ENCODE measurements at places on chromosomes 2 and 18.

DNA sequence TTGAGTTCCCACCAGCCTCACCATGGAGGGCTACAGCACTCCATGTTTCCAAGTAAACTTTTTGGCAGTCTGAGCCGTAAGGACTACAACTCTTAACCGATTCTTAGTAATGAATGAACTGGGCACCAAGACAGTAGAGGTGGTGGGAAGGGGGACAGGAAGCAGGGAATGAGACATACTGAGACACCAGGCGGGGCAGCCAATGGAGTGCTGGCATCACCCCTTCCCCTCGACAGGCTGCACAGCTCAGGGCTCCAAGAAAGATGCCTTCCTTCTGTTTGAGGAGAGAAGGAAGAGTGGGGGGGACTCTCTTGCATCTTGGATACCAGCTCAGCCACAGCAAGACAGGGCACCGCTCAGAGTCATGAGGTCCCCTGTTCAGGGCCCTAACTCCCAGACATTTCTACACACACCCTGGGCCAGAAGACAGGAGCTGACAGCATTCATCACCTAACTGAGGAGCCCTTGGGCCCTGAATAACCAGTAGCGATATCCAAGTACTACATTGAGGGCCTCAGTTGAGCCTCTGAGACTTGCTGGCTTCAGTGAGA, 45.2 kb downstream of the USP34 start:
- DNase-seq = no peak

GRCh38 chr18:26961839-26962238, 96.3 kb upstream of the AQP4 start:
- no peak for DNase-seq

- DNase-seq = no peak
These were observed 83.0 kb downstream of the ACSL3 start for GRCh38 chr2:222943820-222944219.

- DNase-seq = no peak
These were observed 194.8 kb downstream of the EIPR1 start for GRCh38 chr2:3182848-3183247.

DNA sequence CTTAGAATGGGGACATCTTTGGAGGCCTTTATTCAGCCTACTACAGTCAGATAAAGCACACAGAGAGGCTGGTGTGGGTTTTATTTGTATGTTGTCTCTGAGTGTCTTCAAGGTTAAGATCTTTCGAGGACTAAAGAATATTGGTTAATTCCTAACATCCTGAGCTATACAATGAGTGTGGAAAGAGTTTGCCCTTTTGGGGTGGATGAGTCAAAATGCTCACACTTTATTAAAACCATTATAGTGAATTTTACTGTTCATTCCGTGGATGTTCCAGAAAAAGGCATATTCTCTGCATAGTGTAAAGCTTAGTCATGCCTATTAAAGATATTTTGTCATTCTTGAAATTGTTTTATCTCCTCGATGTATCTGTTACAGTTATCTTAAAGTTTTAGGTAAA, 29.1 kb upstream of the SLC38A11 start:
- DNase-seq = no peak

GRCh38 chr2:197128126-197128525, 182.5 kb downstream of the ANKRD44 start:
- no peak for DNase-seq

DNA sequence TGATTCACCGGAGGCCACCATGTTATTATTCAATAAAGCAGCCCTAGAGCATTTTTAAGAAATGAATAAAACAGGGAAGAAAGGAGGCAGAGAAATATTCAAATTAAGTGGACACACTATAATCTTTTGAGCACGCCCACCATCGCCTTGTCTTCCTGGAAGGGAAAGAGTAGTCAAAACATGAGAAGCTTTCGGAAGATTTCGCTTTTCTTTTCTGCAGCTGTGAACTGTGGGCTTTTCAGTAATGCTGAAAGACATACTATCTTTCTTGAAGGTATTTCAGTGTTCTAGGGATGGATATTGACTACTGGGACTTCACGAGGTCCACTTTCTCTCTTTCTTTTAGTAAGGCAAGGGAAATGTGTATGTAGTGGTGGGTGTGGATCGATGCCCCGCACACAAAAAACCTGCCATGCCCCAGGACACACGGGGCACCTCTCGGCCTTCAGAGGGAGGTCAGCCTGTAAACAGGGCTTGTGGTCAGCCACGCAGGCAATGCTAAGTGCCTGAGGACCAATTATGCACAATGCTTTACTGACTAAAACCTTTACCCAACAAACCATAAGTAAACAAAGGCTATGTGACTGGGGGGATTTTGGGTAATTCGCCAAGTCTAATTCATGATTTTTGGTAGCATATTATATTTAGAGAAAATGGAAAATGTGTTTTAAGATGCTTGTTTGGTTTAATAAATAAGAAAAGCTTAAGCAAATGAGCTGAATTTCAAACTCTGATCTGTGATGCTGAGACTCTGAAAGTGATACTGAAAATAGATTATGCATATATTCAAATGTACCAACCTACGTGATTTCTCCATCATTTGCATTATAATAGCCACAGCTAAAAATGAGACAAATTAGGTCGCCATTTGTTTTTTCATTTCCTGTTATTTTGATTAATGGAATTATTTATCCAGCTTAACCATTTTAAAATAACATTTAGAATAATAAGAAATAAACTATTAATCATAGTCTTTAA, 130.5 kb downstream of the ZNF516 start:
- no peak for DNase-seq

DNA sequence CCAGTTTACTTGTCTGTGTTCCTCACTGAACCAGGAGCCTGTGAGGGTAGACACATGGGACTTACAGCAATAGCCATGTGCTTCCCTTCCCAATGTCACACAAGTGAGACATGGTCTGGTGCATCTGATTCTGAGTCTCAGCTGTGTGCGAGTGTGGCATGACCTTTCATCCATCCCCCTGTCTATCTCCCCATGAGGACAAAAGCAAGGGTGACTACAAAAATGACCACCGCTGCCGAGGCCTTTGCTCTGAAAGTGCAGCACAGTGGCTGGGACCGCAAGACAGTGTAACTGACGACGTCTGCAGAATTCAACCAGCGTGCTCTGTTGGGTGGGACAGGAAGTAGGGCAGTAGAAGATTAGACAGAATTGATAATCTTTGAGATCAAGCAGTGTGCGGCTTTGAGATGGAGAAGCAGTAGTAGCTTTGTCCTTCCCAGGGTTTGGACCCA, 50.5 kb downstream of the RAB31 start:
- DNase-seq = no peak

DNA sequence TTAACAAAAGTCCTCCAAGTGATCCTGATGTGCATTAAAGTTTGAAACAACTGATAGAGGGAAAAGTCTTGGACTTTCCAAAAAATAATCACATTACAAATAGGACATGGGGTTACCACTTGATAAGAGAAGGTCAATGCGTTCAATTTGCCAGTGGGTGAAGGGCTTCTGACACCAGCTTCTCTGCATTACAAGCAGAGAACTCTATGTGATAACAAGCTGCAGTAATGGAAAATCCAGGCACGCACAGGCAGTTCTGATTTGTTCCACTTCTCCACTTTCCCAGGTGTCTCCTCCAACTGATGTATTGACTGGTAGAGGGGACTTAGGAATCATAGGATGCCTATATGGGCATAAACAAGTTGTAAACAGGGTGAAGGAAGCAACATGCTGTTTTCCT, 234.0 kb upstream of the MGAT5 start:
- no peak for DNase-seq

- DNase-seq = no peak
These were observed 47.9 kb downstream of the NRP2 start for GRCh38 chr2:205730191-205730590.

- DNase-seq = no peak
These were observed 18.9 kb upstream of the RBMS1 start for GRCh38 chr2:160512491-160512890.

DNA sequence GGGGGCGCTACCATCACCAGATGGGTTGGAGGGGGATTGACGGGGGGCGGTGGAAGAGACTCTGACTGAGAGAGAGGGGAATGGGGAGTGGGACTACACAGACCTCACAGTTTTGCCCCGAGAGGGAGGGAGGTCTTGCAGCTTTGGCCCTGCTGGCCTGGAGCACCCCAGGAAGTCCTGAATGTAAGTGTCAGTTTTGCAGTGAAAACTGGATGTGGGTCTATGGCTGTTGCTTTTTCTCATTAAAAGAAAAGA, 2.4 kb downstream of the TCF7L1 start:
- no peak for DNase-seq

- DNase-seq = no peak
These were observed 56.6 kb downstream of the BMPR2 start for GRCh38 chr2:202432776-202433175.

- no peak for DNase-seq
These were observed 46.7 kb downstream of the CCDC195 start for GRCh38 chr2:224669449-224669848.

DNA sequence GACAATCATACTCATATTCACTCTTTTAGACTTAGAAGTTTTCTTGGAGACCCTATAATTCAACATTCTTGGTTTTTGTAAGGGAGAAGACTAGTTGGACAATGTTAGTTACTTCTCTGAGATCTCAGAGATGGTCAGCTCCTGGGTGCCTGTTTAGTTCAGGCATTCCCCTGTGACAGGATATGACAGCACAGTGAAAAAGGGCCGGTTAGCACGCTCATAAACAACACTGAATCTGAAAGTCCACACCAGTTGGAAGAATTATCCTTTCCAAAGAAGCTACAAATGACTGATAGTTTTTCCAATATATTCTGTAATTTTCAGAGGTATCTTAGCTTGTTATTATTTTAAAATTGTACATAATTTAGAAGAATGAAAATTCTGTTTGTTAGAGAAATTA, 75.7 kb downstream of the ADAM23 start:
- DNase-seq = no peak

GRCh38 chr18:36634573-36635216, 194.1 kb downstream of the TPGS2 start:
- no peak for DNase-seq

- DNase-seq = no peak
These were observed 130.4 kb downstream of the TTC27 start for GRCh38 chr2:32758232-32758631.

- DNase-seq = no peak
These were observed 19.8 kb downstream of the PARD6G start for GRCh38 chr18:80227472-80227871.

DNA sequence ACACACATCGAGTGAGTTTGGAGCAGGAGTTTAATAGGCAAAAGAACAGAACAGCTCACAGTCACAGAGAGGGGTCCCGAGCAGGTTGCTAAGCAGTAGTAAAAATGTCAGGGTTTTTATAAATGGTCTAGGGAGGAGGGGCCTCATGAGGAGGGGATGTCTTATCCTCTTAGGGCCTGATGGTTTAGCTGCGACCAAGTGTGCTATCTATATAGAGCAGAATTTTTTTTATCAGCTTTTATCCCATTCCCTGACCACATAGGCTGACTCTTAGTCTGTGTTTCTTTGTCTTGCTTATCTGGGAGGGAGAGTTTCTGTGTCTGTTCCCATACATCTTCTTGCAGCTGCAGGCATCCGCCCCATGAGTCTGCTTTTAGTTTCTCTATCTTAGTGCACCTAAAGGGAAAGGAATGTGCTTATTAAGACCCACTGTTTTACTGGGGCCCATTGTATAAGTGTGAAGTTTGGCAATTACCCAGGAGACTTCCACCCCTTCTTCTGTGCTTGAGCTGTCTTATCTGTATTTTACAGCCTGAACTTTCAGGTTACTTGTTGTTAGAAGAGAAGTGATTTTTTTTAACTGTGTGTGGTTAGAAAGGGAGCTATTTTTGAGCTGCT, 30.4 kb upstream of the GMCL1 start:
- no peak for DNase-seq

- DNase-seq = no peak
These were observed 11.6 kb downstream of the CROCC2 start for GRCh38 chr2:240917684-240918257.

DNA sequence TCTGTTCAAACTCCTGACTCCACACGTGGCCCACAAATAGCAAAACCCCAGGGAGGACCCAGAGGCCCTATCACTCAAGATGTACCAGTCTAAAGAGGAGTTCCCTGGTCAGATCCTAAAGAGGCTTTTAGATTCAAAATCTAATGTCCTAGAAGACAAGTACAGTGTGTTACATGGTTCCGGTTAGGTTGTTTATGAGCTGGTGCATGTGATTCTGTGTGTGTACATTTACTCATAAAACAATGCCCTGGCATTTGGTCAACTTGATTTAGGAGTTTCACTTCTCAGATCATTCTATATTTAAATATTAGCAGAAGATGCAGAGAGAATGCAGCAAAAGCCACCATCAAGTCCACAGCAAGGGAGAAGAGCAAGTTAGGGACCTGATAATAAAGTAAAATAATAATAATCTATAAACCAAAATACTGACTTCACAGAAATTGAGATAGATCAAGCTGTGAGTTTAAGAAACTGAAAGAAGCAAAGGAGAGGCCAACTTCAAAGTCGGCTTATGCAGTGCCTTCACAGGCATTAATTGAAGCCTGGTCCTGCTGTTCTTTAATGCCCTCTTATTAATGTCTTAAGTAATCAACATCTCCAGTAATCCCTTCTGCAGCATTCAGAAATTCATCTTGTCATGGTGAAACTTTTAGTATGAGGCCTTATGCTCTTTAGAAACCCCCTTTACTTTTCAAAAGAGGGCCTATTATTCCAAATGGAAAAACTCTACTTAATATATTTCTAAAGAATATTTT, 4.2 kb upstream of the AP1S3 start:
- no peak for DNase-seq

GRCh38 chr18:58495207-58495606, 133.7 kb downstream of the ALPK2 start:
- DNase-seq = no peak

DNA sequence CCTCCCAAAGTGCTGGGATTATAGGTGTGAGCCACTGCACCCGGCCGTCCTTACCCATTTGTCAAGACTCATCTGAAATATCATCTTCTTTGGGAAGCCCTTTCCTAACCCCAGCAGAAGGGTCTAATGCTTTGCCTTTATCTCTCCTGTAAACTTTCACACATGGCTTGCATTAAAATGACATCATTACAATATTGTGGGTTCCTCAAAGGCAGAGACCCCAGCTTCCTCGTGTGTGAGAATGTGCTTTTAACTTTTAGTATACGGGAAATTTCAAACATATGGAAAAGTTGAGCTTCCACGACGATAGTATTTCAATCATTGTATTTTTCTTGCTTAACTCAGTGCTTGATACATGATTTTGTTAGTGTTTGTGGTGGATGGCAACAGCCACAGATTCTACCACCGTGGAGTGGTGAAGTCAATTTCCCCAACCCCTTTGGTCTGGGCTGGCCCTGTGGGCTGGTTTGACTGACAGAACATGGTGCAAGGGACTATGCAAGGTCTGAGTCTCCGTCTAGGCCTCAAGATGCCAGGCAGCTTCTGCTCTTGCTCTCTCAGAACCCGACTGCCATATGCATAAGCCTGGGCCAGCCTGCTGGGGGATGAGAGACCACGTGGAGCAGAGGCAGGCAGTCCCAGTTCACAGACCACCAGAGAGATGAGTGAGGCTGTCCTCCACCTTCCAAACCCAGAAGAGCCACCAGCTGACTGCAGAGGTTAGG, 39.9 kb downstream of the NGEF start:
- DNase-seq = no peak

DNA sequence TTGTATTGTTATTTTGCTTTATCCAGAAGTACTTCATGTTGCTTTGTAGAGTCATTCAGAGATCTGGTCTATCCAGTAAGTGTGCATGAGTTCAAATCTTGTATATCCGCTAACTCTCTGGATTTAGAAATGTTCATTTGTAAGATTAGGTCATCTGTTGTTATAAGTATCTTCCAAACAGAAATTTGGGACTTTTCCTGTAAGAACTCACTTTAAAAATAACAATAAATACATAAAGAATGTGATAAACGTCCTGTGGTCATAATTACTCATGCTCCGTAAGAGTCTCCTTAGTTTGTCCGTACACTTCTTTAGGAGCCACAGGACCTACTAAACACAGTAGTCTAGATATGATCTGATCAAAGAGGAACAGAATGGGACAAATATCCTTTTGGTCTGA, 699.9 kb upstream of the SLC8A1 start:
- DNase-seq = no peak
